Heart right ventricle (tissue), 16 donors: ENCODE measurements at places on chromosomes 4 and X.
A peak's percentile ranks its signal among the peaks of the same experiment; 100 is the strongest.

DNA sequence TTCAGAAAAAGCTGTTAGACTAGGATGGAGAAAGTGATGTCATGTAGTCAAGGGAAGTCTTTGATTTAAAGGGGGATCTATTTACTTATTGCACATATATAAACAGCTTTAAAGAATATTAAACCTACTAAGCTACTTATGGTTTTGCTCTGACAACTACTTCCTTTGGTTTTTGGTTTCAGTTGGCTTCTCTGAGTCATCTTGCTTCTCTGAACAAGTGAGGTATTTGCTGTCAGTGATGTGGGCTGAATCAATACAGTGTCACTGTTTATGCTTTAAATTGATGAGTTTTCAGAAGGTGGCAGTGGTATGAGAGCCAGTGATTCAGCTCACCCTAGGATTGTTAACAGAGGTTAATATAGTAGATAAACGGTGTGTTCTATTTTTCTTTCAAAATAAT lies 75.1 kb downstream of the CEP44 start:
- DNase-seq = no peak

DNA sequence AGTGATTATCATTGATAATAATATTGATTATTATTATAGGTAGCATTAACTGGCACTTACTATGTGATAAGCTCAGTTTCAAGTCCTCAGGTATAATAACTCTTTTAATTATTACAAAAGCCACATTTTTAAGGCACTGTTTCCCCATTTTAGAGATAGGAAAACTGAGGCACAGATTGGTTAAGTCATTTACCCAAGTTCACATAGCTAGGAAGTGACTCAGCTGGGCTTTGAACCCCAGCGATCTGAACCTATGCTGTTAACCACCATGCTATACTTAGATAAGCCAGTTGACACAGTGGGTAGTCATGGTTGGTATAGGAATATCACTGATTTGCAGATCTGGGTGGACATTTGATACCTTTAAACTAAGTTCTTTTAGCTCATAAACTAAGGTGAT lies 110.4 kb downstream of the FRAS1 start:
- DNase-seq = no peak

DNA sequence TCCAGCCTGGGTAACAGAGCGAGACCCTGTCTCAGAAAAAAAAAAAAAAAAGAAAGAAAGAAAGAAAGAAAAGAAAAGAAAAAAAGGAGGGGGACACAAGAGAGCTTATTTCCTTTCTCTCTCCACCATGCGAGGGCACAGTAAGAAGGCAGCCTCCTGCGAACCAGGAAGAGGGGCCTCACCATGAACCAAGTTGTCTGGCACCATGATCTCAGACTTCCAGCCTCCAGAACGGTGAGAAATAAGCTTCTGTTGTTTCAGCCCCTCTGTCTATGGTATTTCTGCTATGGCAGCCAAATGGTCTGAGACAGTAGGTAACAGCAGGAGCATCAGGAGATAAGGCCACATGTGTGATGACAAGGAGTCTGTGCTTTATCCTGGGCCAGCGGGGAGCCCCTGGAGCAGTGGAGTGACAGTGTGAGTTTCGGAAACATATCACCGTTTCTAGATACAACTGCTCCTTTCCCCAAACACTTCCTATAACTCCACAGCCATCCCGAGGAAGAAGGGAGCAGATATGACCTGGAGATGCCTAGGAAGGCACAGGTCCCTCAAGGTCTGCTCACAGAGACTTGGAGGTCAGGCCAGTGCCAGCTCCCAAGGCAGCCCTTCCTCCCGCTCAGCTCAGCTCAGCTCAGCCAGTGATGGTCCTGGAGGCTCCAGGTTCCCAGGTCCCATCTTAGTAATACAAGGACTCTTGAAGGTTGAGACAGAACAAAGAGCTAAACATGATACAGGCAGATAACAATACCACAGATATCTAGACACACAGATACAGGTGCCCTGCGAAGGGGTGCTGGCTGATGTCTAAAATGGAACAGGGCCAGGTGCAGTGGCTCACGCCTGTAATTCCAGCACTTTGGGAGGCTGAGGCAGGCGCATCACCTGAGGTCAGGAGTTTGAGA lies 17.7 kb downstream of the JAKMIP1 start:
- no peak for DNase-seq

DNA sequence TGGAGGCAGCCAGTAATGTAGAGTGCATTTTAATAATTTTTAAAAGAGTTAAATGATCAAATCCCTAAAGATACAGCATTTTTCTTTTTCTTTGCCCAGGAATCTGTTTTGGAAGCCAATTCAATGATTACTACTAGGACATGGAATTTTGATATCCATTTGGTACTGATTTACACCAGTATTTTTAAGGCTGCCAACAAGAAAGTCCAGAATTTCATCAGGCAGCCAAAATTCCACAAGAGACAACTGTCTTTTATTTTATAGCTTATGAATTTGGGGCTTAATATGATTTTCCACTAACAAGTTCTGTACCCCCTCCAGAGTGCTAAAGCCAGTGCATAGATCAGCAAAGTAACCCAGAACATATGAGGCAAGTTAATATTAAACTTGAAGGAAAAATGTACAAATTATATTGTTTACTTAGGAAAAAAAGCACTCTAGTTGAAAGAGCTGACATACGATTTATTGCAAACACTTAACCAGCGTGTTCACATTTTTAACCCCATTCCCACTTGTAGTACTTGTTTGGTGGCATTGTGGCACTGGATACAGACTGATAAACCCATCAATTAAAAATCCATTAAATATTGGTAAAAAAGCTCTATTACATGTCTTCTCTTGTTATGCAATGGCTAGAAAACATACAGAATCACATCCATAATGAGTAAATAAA lies 259.7 kb downstream of the DCHS2 start:
- no peak for DNase-seq

GRCh38 chr4:140358281-140358680 lies 15.2 kb upstream of the SCOC start:
- no peak for DNase-seq

GRCh38 chr4:107129076-107129475 lies 93.0 kb upstream of the DKK2 start:
- no peak for DNase-seq

GRCh38 chr4:86670298-86670697 lies 76.2 kb downstream of the PTPN13 start:
- DNase-seq = no peak

GRCh38 chr4:123919576-123920098 lies 523.0 kb downstream of the SPRY1 start:
- DNase-seq = no peak

GRCh38 chrX:39605183-39605582 lies 492.6 kb downstream of the BCOR start:
- no peak for DNase-seq

DNA sequence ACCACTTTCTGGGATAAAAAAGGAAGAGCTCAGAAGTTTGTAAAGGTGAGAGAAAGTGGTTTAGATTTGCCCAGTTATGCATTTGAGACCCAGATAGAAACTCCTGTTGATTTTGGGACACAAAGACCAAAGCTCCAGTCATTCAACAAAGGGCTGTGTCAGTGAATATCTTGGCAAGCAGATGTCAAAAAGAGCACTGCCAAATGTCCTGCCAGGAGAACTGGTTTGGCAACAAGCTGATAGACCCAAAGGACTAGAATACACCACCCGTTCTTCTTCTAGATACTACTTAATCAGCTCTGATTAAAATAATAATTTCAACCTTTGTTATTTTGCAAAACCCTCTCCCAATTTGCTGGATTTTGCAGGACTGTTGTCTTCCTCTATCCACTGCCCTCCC lies 121.4 kb downstream of the NHS start:
- DNase-seq = no peak

DNA sequence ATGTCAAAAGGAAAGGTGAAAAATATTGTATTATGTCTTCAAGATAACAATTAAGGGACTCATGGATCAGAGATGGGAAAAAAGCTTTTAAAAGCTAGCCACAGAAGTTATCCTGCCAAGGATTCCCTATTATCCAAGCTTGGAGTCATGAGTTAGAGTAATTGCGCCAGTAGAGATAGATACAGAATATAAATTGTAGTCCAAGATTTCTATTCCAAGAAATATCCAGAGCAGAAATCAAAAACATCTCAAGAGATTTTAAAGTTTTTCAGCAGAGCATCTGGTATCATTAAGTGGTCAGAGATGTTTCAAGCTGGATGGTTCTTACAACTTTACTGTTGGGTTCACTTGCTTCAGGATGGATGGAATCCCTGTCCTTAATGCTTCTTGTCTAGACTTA lies 186.7 kb downstream of the PCDH18 start:
- no peak for DNase-seq

DNA sequence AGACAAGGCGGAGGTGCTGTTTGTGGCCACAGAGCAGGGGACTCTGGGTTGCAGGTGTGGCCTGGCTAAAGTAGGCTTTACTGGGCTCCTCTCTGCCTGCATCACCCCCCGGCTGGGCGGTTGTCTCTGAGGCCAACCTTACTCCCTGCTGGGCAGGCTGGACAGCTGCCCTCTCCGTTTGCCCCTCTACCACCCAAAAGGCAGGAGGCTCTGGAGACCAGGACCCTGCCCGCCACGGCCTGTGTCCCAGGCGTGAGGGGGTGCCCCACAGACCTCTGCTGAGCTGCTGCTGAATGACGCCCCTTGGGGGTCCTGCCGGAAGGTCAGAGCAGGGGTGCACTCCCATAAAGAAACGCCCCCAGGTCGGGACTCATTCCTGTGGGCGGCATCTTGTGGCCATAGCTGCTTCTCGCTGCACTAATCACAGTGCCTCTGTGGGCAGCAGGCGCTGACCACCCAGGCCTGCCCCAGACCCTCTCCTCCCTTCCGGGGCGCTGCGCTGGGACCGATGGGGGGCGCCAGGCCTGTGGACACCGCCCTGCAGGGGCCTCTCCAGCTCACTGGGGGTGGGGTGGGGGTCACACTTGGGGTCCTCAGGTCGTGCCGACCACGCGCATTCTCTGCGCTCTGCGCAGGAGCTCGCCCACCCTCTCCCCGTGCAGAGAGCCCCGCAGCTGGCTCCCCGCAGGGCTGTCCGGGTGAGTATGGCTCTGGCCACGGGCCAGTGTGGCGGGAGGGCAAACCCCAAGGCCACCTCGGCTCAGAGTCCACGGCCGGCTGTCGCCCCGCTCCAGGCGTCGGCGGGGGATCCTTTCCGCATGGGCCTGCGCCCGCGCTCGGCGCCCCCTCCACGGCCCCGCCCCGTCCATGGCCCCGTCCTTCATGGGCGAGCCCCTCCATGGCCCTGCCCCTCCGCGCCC lies 920 bp downstream of the HTT-AS start:
- DNase-seq = peak; percentile 30

DNA sequence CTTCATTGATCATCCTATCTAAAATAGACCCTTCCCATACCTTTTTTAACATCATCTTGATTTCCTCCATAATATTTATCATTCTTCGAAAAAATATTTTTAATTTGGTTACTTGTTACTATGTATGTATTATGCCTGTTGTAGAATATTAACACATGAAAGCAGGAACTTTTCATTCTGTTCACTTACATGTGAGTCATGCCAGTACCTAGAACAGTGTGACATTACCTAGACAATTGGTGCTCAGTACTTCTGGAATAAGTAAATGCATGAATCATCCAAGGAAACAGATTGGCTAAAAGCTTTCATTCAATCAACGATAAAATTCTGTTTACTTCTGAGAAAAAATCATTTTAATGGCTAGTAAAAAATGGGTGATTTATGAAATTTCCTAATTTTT lies 76.4 kb downstream of the CXXC4 start:
- DNase-seq = no peak

DNA sequence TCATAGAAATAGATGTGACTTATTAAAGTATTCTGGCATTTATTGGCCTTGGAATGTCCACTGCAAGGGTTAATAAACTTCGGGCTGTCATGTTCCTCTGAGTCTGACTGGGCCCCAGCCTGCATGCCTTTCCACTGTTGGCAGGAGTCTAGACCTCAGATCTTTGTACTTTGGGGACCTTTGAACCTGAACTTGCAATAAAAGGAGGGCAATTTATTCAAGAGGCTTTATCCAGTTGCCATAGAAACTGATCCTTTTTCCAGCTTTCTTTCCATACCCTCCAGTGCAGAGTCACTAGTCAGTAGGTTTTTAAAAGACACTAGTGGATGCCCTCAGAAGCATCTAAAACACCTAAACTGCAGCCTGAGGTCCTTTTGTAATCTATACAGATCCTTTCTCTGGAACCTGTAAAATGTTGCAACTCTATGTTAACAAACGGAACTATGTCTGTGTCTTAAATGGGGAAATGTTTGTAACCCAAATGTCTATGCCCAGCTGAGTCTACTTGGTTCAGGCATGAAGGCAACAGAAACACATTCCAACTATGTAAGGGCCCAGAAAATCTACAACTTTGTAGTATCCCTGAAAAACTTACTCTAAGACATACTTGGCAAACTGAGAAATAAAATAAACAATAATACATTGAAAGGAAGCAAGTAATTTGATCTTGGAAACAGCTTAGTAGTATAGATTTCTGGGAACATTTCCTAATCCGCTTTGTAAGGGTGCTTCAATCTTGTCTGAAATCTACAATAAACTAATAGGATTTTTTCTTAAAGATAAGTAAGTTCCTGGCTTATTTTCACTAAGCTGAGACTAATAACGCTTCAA lies 41.5 kb downstream of the SOWAHB start:
- DNase-seq = no peak

DNA sequence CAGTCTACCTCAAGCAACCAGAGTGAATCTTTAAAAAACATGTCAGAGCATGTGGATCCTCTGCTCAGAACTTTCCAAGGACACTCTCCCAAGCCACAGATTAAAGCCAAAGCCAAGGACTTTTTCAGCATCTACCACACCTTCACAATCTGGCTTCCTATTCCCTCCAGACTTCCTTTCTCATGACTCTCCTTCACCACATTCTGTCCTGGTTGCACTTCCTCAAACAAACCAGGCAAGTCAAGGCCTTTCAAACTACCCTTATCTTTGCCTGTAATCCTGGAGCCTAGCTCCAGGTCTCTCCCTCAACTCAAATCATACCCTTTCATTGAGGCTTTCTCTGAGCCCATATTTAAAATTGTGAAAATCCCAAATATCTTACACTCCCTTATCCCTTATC lies 191.6 kb upstream of the GALNTL6 start:
- DNase-seq = no peak

- DNase-seq = no peak
Measured at GRCh38 chr4:128385683-128386304, 98.2 kb upstream of the PGRMC2 start.

DNA sequence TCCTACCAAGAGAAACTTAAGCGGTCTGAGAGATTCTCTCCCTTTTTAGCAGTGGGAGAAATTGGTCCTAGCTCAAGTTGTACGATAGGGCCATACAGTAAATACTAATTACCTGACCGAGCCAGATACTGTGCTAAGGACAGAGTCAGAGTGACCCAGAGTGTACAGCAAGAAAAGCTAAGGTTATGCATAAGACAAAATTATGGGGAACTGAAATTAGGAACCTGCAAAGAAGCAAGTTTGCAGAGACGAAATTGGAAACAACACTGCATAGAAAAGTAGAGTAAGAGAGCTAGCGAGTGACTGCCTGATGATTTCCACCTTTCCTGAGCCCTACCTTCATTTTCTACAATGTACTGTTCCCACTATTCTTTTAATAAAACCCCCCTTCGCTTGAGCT lies 278.1 kb downstream of the NKX6-1 start:
- no peak for DNase-seq

GRCh38 chr4:2811830-2812611 lies 19.1 kb downstream of the SH3BP2 start:
- peak; percentile 78 for DNase-seq
